Tibial nerve (tissue), 4 donors: ENCODE measurements at places on chromosomes 1 and 21.
A peak's percentile ranks its signal among the peaks of the same experiment; 100 is the strongest.

- DNase-seq: no peak
Observed at GRCh38 chr1:11412141-11412540, 66.8 kb upstream of the DISP3 start.

DNA sequence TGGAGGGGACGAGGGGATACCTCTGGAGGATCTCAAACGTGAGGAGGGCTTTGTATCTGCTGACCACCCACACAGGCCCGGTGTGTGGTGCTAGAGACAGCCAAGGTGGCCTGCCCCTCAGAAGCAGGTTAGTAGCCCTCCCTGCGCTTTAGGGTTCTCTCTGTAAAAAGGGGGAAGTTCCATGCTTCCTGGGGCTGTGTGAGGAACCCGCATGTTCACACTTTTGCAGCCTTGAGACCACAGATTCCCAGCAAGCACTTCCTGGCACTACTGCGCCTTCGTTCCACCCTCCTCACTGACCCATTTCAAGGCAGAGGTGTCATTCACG is 7.9 kb upstream of the GUCA2B start:
- DNase-seq: no peak

DNA sequence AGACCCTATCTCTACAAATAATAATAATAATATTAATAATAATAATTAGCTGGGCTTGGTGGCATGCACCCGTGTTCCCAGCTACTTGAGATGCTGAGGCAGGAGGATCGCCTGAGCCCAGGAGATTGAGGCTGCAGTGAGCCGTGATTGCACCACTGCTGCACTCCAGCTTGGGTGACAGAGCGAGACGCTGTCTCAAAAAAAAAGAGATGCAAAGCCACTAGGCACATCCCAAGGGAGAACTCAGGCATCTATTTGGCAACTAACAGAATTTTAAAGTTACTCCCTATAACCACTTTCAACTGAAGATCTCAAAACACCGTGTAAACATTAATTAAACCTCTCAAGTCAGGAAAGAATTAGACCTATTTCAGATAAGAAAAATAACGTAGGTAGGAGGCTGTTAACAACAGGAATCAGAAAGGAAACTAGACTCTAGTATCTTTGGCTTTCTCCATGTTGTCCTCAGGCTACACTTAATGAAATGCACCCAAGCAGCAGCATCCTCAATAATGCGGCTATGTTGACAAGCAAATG is 3.7 kb downstream of the RNF19B start:
- DNase-seq: no peak

DNA sequence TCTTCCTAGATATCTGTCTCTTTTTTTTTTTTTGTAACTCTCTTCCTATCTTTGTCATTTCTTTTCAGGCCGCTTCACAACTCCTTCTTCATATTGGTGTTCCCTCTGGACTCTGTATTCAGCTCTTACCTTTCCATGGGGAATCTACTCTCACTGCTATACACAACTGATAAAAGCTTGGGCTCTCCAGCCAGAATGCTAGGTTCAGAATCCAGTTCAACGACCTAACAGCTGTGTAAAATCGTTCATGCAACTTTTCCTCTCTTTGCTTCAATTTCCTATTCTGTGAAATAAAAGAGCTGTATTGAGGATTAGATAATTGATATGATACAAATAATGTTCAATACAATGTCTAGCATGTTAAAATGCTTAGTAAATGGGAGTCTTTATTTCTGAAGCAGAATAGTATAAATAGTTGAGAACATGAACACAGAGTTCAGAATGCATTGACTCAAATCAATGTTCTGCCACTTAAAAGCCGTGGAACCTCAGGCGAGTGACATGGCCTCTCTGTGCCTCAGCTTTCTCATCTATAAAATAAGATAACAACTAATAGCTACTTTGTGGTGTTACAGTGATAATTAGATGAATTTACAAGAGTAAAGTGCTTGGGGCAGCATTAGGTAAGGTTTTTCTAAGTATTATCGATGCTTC is 88.5 kb downstream of the DENND1B start:
- DNase-seq: no peak

DNA sequence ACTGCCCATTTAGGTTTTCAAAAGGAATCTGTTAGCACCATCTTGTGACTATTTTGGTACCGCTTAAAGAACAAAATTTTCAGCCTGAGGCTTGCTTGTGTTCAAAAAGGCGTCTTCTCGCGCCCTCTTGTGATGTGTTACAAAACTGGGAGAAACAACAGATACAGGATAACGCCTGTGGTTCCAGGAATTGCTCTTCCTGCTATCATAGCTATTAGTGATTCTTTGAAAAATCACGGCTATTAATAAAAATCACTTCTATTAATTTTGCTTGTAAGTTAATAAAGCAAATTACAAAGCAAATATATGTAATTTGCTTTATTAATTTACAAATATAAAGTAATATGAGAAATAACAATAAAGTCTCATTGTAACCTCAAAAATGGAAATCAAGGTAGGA is 82.2 kb upstream of the ABCD3 start:
- DNase-seq: peak; percentile 90

- no peak for DNase-seq
Observed at GRCh38 chr1:115261496-115261895, 76.6 kb downstream of the NGF start.

DNA sequence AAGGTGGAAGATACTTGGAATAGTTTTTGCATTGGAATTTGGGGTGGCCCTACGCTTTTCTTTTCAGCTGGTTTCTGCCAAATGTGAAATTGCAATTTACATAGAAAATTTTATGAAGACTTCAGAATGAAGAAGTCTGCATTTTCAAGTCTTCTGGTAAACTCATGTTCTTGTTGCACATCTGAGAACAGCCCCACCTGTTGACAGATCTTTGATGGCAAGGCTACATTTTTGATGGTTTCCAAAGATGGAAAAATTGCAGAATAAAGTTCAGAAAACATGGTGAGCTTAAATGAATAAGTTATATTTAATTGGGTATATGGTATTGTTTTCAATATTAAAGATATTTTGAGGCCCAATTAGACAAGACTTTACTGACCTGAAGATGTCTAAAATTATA is 25.4 kb downstream of the OLFM3 start:
- no peak for DNase-seq
